ENCODE measurements at places on chromosomes 2 and 18.

DNA sequence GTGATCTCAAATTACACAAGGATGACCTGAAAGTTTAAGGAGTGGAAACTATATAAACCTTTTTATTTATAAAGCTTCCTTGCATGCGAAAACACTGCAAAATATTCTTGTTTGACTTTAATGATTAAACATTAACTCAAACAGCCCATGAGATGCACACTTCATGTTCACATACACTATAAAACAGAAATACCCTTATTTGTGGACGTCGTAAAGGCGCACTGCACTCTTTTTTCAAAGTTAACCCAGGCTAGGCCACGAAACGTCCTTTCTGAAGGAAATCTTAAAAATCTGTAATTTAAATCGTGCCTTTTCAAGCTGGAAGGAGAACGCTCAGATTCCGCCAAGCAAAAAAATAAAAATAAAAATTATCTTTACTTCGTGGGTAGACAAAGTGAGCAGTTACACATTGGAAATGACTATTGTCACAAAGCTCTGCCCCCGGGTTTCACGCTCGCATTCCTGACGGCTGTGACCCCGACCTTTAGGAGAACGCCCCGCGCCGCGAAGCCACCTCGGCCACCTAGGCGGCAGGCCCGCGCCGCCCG is 728 bp downstream of the FAM168B start:
- no peak for DNase-seq

DNA sequence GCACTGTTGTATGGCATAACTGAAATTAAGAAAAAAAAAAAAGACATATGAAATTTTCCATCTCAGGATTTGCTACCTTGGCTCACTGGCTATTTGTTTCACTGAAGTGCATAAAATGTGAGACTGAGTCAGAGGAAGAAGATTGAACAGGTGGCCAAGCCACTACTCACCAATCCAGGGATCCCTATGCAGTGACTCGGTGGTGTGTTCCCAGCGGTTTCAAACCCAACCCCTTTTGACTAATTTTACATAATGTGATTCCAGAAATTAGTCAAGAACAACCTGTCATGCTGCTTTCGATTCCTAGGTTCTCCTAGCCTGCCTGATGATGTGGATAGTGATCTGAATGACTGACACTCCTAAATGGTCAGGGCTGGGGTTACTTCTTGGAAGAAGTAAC is 77.3 kb downstream of the KLHL14 start:
- no peak for DNase-seq

DNA sequence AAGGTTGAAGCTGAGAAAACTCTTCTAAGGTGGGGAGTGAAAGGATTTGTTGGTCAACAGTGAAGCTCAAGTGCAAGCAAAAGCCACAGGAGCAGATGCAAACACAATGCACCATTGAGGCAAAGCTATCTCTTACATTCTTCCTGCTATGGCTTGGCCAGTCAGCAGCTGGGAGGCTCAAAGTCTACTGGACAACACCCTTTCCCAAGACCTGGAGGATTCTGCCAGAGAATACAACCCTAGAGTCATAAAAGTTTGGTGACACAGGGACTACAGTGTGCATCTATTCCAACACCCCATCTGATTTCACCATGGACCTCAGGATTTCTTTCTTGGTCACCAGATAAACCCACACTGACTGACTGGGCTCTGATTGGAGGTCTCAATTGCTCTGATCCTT is 342.0 kb downstream of the HRH4 start:
- DNase-seq: no peak

DNA sequence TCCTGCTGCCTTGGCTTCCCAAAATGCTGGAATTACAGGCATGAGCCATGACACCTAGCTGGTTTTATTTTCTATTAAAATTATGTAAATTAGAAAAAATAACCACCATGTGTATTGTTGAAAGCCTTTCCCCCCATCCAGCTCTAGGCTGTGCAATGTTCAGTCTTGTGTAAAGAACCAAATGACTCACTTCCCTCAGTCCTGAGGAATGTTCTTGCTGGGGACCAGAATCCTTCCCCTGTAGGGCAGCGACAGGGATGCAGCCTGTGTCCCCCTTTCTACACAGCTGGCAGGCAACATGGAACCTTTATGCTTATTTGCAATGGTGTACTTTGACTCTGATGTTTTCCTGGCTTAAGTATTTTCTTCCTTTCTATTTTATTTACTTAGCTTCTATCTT is 29.4 kb downstream of the AOX1 start:
- no peak for DNase-seq

DNA sequence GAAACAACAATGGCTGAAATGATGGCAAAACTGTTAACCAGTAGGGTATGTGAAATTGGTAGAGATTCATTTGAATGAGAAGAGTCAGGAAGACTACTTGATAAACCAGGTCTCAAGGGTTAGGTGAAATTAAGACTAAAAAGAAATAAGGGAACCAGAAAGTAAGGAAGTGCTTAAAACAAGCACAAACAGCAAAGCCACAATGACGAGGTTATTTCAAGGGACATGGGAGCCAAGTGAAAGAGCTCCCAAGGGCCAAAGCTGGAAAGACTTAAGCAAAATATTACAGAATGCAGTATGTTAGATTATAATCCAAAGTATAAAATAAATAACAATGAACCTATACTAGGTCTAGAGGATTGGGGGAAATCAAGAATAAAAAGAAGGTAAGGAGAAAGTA is 19.3 kb upstream of the CD302 start:
- DNase-seq: peak; percentile 66

- DNase-seq: no peak
Measured at GRCh38 chr2:203379156-203379555, 51.0 kb downstream of the ABI2 start.

- DNase-seq: no peak
Measured at GRCh38 chr2:136217996-136218395, 100.0 kb upstream of the CXCR4 start.

DNA sequence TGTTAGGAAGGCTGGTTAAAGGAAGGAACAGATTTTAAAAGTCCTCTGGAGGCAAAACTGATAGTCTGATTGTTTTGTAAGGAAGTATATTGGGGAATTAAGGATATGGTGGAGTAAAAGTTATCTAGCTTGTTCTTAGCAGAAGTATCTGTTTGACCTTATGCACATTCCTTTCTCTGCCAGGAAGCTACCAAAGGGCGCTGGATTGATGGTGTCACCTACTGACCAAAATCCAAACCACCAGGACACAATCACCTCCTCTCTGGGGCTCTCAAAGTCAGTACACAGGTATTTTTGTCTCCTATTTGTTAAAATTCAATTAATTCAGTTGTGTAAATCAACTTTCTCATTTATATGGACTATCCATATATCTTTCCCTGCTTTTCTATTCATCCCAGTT is 484.5 kb downstream of the NUP35 start:
- no peak for DNase-seq

- DNase-seq: no peak
Measured at GRCh38 chr2:8453904-8454302, 228.0 kb upstream of the ID2 start.

GRCh38 chr18:9916077-9916639 is 2.3 kb downstream of the VAPA start:
- no peak for DNase-seq

DNA sequence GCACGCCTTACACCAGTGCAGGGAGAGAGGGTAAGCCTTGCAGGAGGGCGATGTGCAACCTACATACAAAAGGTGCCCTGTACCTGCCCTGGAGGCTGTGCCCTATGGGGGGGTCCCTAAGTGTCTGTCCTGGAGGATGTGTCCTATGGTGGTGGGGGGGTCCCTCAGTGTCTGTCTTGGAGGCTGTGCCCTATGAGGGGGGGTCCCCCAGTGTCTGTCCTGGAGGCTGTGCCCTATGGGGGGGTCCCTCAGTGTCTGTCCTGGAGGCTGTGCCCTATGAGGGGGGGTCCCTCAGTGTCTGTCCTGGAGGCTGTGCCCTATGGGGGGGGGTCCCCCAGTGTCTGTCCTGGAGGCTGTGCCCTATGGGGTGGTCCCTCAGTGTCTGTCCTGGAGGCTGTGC is 216.6 kb downstream of the HDAC4 start:
- no peak for DNase-seq

GRCh38 chr18:24910221-24910620 is 441.7 kb downstream of the ZNF521 start:
- no peak for DNase-seq

- DNase-seq: no peak
Measured at GRCh38 chr18:57780318-57780705, 22.8 kb downstream of the ATP8B1 start.

GRCh38 chr2:120747706-120748105 is 12.0 kb downstream of the GLI2 start:
- DNase-seq: no peak

- DNase-seq: no peak
Measured at GRCh38 chr18:23850215-23850614, 161.0 kb downstream of the LAMA3 start.

DNA sequence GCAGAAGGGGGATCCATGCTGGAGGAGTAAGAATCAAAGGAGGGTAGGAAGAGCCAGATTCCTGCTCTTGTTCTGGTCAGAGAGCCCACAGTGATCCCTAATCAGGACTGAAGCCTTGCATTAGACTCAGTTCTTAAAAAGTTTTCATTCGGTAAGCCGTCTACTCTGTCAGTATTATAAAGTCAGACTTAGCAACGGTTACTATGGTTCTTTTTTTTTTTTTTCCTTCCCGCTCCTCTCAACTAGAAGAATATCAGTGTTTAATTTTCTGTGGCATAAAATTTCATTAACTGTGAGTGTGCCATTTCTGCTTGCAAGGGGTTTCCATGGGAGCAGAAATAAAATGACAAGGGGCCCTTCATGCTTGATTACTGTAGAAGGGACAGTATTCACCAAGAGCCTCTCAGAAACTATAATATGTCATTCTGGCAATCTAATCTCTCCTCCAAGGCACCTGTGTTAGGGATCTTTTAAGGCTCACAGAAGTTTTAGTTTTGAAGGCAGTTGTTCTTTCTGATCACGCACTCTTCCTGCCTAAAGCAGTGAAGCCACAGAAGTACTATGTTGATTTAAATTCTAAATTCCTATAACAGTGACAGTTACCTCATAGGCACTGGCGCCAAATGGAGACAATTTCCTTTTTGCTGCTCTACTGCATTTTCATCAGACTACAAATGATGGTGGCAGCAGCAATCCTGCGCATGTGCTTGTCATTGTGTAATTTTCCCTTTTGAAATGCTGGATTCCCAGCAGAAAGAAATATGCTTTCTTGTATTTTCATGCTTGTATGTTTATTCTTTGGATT is 57.0 kb downstream of the OSBPL6 start:
- DNase-seq: no peak

GRCh38 chr2:178282075-178282815 is 87.9 kb downstream of the OSBPL6 start:
- DNase-seq: no peak

- no peak for DNase-seq
Measured at GRCh38 chr2:133484106-133484505, 84.2 kb downstream of the NCKAP5 start.

- DNase-seq: no peak
Measured at GRCh38 chr2:47607005-47607679, 175.8 kb upstream of the MSH6 start.

- DNase-seq: peak; percentile 55
Measured at GRCh38 chr2:212686285-212686895, 147.8 kb upstream of the ERBB4 start.

- no peak for DNase-seq
Measured at GRCh38 chr2:112768432-112768831, 4.0 kb upstream of the CKAP2L start.

DNA sequence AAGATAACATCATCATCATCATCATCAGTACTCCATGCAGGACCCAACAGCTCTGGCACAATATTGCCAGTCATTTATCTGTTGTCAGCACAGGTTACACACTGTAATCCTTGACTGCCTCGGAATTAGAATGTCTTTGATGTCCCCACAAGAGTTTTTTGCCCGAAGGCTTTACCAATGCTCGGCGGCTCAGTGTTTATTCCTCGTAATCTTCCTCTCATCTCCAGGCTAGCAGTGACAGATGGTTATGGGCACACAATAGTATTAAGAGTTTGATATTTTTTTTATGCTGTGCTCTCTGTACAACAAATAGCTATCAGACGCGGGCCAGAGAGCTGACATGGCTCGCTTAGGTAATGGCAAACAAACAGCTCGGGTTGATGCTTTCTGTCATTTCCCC is 515.2 kb downstream of the ZEB2 start:
- DNase-seq: no peak

GRCh38 chr2:224801360-224801759 is 85.2 kb upstream of the CCDC195 start:
- DNase-seq: no peak

DNA sequence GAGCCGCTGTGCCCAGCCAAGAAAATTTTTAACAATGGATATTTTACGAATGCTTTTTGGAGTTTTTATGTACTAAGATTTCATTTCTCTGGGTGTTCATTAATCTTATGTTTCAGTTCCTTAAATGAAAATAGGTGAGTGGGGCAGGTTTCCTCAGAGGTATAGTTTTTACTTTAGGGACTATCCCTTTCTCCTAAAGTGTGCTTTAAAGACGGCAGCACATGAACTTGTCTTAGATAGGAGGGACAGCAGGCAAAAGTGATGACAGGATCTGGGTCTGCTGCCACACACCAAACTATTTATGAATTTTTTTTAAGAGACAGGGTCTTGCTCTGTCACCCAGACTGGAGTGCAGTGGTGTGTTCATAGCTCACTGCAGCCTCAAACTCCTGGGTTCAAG is 8.0 kb upstream of the REL start:
- DNase-seq: no peak

DNA sequence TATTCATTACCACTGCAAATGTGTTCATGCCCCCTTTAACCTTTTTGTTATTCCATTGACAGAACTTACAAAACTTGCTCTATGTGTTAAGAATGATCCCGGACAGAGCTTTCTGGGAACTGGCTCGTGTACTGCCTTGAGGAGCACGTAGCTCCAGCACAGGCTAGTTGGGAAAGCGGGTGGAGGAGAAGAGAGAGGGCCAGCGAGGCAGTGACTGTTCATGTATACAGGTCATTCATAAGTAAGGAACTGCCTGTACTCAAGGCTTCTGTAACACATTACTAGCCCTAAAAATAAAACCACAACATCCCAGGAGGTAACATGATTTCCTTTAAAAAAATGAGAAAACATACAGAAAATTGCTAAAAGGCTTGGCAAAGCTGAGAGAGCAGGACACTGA is 109.0 kb downstream of the STK39 start:
- DNase-seq: no peak

DNA sequence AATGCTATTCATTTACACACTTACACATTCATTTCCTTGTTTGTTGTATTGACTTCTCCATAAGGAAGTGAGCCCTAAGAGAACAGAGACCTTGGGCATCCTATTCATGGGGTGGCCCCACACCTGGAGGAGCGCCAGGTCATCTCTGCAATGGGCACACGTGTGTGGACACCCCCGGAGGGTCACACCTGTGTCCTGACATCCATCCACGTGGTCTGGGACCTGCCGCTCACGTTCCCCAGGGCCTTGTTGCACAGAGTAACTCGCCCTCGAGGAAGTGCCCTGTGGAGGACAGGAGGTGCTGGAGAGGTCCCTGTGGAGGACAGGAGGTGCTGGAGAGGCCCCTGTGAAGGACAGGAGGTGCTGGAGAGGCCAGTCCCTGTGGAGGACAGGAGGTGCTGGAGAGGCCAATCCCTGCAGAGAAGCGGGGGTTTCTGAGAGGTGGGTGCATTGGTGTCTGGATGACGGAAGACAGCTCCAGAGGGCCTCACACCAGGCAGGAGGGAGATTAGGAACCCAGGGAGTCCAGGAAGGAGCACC is 73.2 kb upstream of the GPC1 start:
- DNase-seq: no peak

GRCh38 chr2:79292239-79292957 is 132.8 kb upstream of the REG3A start:
- DNase-seq: no peak

GRCh38 chr2:8549942-8550341 is 131.9 kb upstream of the ID2 start:
- DNase-seq: no peak

Measured in hematopoietic multipotent progenitor cell (in vitro differentiated cells).